ENCODE measurements at places on chromosomes 4 and X.

DNA sequence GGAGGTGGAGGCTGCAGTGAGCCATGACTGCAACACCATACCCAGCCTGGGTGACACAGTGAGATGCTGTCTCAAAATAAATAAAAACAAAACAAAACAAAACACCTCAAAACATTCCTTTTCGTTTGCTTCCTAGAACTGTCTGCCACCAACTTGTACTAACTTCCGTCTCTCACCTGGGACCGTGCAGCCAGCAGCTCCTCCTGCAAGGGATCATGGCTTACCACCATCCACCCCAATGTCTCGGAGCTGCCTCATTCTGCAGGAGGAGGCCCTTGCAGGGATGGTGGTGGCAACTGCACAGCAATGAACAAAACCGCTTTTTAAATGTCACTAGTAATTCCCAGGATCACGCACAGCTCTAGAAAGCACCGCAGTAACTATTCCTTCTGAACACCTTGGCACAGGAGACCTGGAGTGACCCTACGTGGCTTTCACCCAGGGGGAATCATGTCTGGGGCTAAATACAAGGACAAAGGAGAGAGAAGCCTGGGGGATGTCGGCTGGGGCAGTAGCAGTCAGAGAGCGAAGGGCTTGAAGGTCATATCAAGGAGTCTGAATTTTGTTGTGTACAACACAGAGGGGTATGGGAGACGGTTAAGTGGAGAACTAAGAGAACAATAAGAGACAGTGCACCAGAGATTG, 17.4 kb upstream of the KIAA0232 start:
- no peak for DNase-seq

DNA sequence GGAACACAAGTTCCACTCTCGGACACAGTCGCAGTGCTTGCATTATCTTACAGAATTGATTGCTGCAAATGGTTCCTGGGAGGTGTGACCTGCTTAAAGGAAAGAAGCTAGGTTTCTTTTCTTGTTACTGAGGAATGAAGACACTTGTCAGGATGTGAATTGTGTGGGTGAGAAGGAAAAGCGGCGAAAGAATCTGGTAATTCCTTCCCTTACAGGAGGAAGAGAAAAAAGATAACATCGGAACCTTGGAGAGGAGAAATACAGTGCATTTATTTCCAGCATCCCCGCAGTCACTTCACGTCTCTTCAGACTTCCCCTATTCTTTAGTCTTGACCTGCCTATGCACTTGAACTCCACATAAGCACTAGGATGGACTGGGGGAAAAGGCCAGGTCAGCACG, 389 bp upstream of the CCSER1 start:
- DNase-seq: no peak

GRCh38 chr4:163911891-163912290, 417.4 kb downstream of the TMA16 start:
- DNase-seq: no peak

DNA sequence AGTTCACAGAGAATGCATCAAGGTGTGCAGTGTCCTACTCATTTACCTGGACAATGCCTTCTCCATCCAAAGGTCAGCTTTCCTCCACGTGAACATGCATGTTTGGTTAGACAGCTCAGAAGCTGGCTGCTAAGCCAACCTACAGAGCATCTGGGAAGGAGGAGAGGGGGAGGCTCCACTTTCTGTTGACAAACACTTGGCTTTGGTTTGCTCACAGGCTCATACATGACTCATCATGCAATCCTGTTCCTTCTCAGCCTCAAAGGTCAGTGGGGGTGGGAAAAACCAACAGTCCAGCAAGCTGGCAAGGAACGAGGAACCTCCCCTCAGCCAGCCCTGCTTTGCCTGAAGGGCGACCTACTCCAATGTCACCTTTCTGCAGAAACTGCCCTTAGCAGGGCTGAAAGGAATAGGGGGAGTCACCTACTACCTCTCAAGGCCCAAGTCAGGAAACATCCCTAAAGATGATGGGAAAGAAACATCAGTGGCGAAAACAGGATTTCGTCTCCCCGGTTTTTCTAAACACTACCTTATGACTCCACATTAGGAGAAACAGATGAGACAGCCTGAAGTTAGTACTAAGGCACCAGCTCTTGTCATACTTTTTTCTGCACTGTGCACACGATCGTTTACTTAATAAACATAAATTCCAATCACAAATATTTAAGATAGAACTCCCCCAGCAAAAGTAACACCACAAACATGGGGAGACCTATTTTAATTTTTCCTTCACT, 37.9 kb downstream of the RELL1 start:
- no peak for DNase-seq

DNA sequence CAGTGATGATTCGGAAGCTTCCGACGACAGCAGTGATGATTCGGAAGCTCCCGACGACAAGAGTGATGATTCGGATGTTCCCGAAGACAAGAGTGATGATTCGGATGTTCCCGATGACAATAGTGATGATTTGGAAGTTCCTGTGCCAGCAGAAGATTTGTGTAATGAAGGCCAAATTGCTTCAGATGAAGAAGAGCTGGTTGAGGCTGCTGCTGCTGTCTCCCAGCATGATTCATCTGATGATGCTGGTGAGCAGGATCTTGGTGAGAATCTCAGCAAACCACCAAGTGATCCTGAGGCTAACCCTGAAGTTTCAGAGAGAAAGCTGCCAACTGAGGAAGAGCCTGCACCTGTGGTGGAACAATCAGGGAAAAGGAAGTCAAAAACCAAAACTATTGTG, 14.2 kb downstream of the CXCR3 start:
- no peak for DNase-seq

All from tibial nerve (tissue), 4 donors.